ENCODE measurements at places on chromosomes 4 and X. TPM values are rescaled to one million over a fixed set of nuclear protein-coding genes. Genes with fewer than 3 reads are reported as not detected.

SSX3 gene
- not detected for total RNA-seq

COMMD8 gene
- total RNA-seq, result 30.2 TPM

SLC25A4 gene
- 23.4 TPM for total RNA-seq

MAGEB10 gene
- not detected for total RNA-seq

COL4A6 gene
- total RNA-seq, result 3.7 TPM

PPEF1 gene
- total RNA-seq, result not detected

SSX2 gene
- total RNA-seq, result not detected

FAM9B gene
- total RNA-seq, result not detected

DACH2 gene
- total RNA-seq, result under 0.01 TPM

ARHGEF38 gene
- total RNA-seq, result under 0.01 TPM

CLCN4 gene
- total RNA-seq, result 3.1 TPM

AADAT gene
- 2.0 TPM for total RNA-seq

NAT8L gene
- under 0.01 TPM for total RNA-seq

AP1S2 gene
- 94.1 TPM for total RNA-seq

TASL gene
- total RNA-seq, result not detected

ARHGAP24 gene
- total RNA-seq, result 42.6 TPM

CABS1 gene
- total RNA-seq, result not detected

SLC9A7 gene
- 67.9 TPM for total RNA-seq

EGF gene
- 0.19 TPM for total RNA-seq

GAGE12F gene
- not detected for total RNA-seq

PLAC1 gene
- total RNA-seq, result not detected

MBNL3 gene
- 0.96 TPM for total RNA-seq

EMCN gene
- total RNA-seq, result 6.5 TPM

GAGE12H gene
- total RNA-seq, result not detected

SHROOM3 gene
- 3.3 TPM for total RNA-seq

IBSP gene
- total RNA-seq, result 0.19 TPM

ETDB gene
- total RNA-seq, result not detected

TIMP1 gene
- total RNA-seq, result 1,457 TPM

ZAR1 gene
- not detected for total RNA-seq

TXLNG gene
- 6.3 TPM for total RNA-seq

TMPRSS11D gene
- total RNA-seq, result not detected

DUSP21 gene
- total RNA-seq, result not detected

CLRN2 gene
- total RNA-seq, result not detected

TFE3 gene
- total RNA-seq, result 29.1 TPM

SYAP1 gene
- 53.8 TPM for total RNA-seq

HADH gene
- total RNA-seq, result 7.3 TPM

AR gene
- total RNA-seq, result 1.5 TPM

TEX13B gene
- total RNA-seq, result not detected

RCHY1 gene
- total RNA-seq, result 27.6 TPM

GRIA2 gene
- total RNA-seq, result not detected

PLP2 gene
- total RNA-seq, result 15.1 TPM

TENM3 gene
- 4.8 TPM for total RNA-seq

AWAT2 gene
- total RNA-seq, result under 0.01 TPM

MAGEA11 gene
- total RNA-seq, result not detected

NR3C2 gene
- total RNA-seq, result 8.5 TPM

PCYT1B gene
- under 0.01 TPM for total RNA-seq

GRPR gene
- 0.58 TPM for total RNA-seq

PAGE1 gene
- not detected for total RNA-seq

RBPJ gene
- 85.7 TPM for total RNA-seq

PNMA6F gene
- not detected for total RNA-seq

GAGE13 gene
- not detected for total RNA-seq

ARMCX2 gene
- 123 TPM for total RNA-seq

All from regular cardiac myocyte (primary cell).